Activated CD8-positive, alpha-beta memory T cell treated with anti-CD3 and anti-CD28 coated beads for 4 hours (primary cell): ENCODE measurements at places on chromosomes 2 and 18.

- no peak for DNase-seq
Measured at GRCh38 chr2:229313591-229313990, 42.5 kb upstream of the PID1 start.

DNA sequence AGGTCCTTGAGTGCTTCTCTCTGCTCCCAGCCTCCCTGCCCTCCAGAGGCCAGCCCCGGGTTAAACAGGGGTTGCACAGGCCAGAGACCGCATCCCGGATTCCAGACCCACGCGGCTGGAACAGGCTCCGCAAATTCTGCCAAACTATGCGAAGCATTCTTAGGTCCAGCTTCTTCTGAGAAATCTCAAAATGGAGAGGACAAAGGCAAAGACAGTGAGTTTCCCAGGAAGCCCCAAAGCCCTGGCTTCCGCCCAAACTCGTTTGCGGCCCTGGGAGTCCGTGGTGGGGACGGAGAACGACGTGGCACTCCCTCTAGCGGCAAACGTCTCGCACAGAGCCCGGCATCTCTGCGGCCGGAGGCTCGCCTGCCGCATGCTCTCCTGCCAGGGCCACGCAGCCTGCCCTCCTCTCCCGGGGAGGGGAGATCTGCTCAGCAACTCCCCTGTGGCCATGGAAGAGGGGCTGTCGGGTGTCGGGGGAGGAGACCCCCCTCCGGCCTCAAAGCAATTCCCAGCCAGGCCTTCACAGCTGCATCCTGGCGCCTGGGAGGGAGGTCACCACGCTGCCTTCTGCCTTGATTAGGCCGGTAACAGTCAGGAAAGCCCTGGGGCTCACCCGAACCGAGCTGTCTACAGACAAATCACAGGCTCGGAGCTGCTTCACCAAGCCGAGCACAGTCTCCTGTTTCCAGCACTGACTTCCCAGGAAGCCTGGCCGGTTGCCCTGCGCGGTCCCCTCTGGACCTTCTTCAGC lies 33.4 kb upstream of the KLHL29 start:
- DNase-seq: no peak

GRCh38 chr18:74288041-74288440 lies 3.7 kb downstream of the CYB5A start:
- DNase-seq: no peak

- no peak for DNase-seq
Measured at GRCh38 chr18:13269013-13269280, 50.4 kb downstream of the LDLRAD4 start.

- DNase-seq: no peak
Measured at GRCh38 chr2:120738117-120738516, 2.4 kb downstream of the GLI2 start.

- DNase-seq: no peak
Measured at GRCh38 chr2:189662669-189663226, 1.5 kb downstream of the ASNSD1 start.

GRCh38 chr18:75745147-75745546 lies 317.6 kb upstream of the SMIM21 start:
- DNase-seq: no peak

DNA sequence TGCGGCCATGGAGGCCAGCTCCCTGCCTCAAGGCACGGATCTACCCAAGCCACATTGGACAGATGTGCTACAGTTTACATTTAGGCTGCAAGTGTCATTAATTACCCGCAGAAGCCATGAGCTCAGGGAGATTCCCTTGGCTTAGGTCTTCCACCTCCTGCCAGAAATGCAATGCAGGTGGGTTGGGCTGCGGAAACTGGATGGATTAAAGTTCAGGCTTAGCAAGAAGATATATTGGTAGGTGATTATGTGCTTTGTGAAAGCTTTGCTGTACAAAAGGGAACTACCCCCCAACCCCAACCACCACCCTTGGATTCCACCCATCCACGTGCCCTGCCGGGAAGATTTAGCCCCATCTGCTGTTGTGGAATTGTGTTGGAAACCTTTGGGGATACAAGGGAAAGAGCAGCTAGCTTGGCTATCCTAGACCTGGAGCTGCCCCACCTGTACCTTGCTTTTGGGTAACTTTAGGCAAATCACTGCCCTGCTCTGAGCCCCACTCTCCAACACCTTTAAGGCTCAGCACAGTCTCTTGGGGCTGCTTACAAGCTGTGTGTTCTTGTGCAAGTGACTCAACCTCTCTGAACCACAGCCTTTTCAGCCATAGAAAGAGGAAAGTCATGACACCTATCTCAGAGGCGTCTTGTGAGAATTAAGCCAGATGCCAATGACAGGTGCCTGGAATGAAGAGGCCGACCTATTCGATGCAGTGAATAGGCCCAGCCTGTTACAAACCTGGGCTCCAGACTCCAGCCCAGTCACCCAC lies 141.6 kb upstream of the GLI2 start:
- DNase-seq: no peak

DNA sequence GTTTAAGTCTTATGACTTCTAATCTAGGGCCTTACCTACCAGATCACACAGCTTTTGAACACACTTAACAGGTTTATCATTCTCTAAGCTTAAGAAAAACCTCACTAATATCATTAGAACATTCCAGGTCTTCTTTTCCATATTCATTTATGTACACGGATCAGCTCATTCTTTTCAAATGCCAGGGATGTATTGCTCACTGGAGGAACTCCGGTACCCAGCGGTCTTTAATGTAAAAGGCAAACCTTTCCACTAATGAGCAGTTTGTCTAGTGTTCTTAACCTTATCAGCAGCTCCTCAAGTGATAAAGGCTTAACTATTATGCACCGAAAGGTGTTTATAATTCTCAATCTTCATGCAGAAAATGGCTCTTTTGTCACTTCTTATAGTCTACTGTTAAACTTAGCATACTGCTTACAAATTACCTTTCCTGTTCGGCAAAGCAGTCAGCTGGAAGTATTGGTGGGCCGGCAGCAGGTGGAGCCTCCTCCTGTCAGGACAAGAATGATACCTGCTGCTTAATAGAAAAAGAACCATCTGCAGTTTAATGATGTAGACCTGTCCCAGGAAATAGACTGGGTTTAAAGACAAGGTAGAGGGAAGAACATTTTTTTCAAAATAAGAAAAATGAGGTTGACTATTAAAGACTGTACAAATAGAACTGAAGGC lies 142.7 kb downstream of the FIGN start:
- DNase-seq: no peak

GRCh38 chr2:32942793-32943485 lies 3.8 kb upstream of the LTBP1 start:
- DNase-seq: no peak

- DNase-seq: no peak
Measured at GRCh38 chr2:99803846-99804245, 314.0 kb upstream of the REV1 start.

GRCh38 chr2:160105366-160105765 lies 43.0 kb upstream of the PLA2R1 start:
- no peak for DNase-seq

DNA sequence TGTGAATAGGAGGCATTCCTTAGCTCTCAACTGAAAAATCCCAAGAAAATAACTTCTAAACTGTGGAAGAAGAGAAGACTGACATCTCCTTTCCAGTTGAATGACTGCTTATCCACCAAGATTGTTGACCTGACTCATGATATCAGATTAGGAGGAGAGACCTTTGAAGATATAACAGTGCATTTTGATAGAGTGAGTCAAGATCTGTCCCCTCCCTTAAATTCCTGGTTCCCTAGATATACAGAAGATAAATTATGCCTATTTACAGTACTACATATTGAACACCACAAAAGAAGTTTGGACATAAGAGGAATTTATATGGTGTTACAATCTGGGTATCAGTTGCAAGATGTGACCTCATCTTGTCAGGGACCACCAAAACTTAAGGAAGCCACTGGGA lies 285.3 kb upstream of the ZSWIM2 start:
- no peak for DNase-seq

DNA sequence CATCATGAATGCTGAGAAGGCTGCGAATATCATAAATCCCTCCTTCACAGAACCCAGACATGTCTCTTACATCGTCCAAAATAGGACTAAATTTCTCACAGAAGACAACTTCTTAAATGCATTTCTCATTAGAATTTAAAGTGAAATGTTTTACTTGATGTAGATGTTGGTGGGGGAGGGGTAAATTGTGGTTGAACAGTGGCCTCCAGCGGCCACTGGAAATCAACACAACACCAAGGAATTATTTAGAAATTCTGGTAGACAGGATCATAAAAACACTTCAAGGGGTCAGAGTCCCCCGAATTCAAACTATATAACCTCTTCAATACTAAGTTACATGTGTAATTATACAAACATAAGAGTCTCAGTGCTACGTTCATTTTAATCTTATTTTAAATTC lies 135.9 kb downstream of the ABCA12 start:
- DNase-seq: no peak

DNA sequence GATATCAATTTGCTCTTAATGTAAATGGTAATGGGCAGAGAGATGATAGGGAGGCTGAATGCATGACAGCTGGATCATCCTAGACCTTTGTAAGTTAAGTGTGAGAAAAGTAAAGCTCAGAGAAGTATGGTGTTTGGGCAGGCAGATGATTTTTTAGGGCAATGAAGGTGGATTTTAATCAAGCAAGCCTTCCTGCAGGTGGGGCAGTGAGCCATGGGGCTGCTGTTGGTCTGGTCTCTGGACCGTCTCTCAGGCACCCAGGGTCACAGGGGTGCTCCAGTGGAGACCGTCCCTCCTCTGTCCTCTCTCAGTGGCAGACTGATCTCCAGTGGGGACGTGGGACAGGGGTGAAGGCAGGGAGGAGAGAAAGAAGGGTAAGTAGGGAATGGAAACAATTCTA lies 69.8 kb upstream of the STK17B start:
- DNase-seq: no peak
